Naive B cell (primary cell): ENCODE measurements at places on chromosomes 1 and 21.
A peak's percentile ranks its signal among the peaks of the same experiment; 100 is the strongest.

DNA sequence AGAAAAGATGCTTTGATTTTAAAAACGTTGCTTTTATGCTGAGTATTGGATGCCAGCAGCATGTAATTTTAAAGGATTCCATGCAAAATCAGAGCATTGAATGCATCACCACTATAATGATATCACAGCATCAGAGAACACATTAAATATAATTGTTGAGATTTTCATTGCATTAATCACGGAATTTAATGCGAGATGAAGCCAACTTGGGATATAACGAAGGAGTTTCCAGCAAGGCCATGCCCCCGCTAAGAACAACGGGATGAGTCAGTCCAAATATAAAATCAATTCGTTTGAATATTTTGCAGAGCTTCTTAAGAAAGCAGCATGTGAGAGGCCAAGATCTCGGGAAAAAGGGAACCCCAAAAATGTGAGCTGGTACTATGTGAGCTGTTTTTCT, 423.4 kb upstream of the CHRM3 start:
- DNase-seq, result no peak

DNA sequence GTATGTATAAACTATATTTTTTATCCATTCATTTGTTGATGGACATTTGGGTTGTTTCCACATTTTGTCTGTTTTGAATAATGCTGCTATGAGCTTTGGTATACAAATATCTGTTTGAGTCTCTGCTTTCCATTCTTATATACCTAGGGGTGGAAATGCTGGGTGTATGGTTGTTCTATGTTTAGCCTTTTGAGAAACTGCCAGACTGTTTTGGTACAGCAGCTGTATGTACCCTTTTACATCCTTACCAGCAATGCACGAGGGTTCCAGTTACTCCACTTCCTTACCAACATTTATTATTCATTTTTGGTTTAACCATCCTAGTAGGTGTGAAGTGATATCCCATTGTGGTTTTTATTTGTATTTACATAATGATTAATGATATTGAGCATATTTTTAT, 13.9 kb downstream of the RASAL2 start:
- DNase-seq, result no peak

GRCh38 chr21:27567381-27567780, 600.5 kb upstream of the ADAMTS5 start:
- no peak for DNase-seq

- DNase-seq, result no peak
Observed at GRCh38 chr1:20493309-20493708, 7.3 kb upstream of the CAMK2N1 start.

DNA sequence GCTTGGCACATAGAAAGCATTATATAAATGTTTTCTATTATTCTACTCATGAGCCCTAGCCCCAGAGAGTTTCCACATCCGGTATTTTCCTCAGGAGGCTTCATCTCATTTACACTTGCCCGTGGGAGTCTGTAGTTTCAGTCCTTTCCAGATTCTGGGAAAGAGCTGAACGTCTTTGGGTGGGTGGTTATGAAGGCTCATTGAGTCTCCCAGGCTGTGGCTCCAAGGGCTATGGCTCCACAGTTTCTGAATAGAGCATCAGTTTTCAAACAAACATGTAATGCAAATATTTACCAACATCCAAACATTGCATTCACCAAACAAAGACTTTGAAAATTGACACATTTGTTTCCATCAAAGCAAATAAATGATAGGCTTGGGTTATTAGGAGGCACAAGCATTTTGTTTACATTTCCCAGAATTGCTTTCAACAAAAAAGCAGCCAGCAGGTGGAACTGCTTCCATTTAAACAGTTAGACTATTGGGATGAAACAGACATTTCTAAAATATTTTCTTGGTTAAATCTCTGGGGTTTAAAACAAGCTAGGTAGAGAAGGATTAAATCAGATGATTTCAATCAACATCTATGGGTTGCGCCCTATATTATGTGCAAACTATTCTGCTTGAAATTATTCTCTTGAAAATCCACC, 1.3 kb upstream of the LEMD1 start:
- DNase-seq, result no peak

GRCh38 chr1:12434686-12435085, 183.3 kb downstream of the DHRS3 start:
- no peak for DNase-seq

- no peak for DNase-seq
Observed at GRCh38 chr1:109547463-109548320, 723 bp upstream of the GNAI3 start.

GRCh38 chr1:7786795-7787194, 2.7 kb downstream of the PER3 start:
- DNase-seq, result no peak

DNA sequence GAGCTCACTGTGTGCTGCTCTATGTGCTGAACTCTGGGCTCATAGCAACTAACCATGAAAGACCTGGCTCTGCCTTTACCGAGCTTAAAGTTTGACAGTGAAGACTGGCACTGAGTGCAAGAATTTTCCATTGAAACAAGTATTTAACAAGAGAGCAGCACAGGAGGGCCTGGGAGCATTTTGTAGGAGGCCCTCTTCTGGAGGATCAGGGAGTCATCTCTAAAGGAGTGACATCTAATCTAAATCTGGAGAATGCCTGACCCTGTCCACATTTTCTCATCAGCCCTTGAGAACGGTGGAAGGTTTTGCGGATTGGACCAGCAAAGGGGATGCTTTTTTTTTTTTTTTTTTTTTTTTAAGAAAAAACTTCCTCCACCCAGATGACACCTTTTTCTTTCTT, 150.8 kb downstream of the ROR1 start:
- DNase-seq, result no peak

DNA sequence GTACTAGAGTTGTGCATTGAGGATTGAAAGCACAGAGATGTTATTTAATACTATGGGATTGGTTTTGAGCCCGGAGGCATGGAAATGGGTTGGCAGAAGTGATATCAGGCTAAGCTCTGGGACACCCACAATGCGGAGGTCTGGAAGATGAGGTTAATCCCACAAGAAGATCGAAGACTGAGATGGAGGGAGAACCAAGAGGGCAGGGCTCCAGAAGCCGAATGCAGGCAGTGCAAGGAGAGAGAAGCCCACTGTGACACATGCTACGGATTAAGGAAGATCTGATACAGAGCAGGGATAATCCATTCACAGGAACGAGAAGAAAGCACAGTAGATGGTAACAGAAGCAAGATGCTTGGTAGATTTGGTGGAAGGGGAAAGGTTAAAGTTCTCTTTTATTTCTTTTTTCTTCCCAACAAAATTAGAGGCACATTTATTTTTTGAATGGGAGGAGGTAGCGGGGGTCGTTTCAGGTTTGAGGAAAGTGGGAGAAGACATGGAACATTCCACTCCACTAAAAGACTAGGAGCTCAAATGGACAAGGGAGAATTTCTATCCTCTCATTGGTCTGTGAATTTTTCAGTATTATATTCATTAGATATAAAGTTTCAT, 113.2 kb downstream of the NCAM2 start:
- no peak for DNase-seq

DNA sequence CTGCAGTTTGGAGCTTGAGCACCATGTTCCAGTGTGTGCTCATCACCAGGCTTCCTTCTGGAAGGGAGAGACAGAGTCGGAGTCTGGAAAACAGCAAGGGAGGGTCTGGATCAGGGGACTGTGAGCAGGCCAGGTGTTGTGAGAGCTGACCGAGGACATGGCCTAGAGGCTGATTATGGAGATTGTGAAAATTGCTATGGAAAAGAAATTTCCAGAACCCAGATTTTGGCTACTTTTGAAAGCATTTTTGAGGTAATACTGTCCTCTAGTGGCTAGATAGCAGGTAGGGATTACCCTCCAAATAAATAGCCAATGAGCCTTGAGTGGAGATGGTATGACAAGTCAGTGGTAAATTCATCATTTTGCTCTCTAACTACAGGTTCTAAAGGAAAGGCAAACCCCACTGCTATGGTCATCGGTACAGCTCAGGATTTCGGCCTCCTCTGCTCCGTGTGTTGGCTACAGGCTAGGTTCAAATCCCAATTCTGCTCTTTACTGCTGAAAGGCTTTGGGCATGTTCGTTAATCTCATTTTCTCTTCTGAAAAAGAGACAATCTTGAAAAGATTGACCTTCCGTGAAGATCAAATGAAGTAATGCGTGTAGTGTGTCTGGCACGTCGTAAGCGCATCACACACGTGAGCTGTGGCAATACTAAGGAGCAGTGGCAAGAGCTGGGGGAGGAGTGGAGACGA, 1.0 kb upstream of the HAO2 start:
- DNase-seq, result no peak

DNA sequence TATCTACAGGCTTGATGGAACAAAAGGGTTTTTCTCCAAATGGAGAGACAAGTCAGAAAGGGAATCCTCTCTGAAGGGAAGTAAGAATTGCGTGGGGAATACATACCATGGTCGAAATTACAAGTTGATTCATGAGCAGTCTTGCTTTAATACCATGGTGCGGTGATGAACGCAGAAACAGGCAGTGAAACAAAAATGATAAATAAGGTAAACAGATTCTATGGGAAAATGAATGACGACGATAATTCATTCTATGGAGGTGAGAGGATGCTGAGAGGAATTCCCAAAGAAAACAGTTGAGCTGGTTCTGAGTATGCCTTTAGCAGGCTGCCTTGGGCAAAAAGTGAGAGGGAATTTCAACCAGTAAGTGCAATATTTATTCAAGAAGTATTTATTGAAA, 209.4 kb upstream of the RUNX1 start:
- DNase-seq, result no peak

DNA sequence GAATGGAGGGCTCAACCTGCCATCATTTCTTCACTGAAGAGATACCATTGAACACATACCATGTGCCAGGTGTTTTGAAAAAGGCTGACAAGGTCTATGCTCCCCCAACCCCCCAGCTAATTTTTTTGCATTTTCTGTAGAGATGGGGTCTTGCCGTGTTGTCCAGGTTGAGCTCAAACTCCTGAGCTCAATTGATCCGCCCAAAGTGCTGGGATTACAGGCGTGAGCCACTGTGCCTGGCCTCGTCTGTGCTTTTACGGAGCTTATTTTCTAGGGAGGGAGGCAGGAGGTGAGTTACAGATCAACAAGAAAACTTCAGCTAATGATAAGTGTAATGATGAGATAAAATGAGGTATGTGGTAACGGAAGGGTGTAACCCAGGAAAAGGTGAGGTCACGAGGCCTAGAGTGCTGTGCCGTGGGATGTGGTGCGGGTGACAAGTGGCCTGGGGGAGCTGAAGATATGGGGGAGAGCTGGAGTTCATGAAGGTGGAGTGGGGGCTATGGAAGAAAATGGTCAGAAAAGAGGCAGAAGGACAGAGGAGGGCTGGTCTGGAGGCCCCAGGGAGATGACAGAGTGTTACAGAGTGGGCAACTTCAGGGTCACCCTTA, 28.2 kb downstream of the FAAH start:
- DNase-seq, result no peak

- no peak for DNase-seq
Observed at GRCh38 chr1:94301186-94301585, 63.8 kb upstream of the ARHGAP29 start.

- no peak for DNase-seq
Observed at GRCh38 chr1:191261111-191261510, 783.4 kb upstream of the BRINP3 start.

GRCh38 chr1:44713321-44713781, 17.6 kb downstream of the RNU5D-1 start:
- peak; percentile 65 for DNase-seq

- DNase-seq, result no peak
Observed at GRCh38 chr1:77012066-77012465, 144.8 kb downstream of the ST6GALNAC5 start.

DNA sequence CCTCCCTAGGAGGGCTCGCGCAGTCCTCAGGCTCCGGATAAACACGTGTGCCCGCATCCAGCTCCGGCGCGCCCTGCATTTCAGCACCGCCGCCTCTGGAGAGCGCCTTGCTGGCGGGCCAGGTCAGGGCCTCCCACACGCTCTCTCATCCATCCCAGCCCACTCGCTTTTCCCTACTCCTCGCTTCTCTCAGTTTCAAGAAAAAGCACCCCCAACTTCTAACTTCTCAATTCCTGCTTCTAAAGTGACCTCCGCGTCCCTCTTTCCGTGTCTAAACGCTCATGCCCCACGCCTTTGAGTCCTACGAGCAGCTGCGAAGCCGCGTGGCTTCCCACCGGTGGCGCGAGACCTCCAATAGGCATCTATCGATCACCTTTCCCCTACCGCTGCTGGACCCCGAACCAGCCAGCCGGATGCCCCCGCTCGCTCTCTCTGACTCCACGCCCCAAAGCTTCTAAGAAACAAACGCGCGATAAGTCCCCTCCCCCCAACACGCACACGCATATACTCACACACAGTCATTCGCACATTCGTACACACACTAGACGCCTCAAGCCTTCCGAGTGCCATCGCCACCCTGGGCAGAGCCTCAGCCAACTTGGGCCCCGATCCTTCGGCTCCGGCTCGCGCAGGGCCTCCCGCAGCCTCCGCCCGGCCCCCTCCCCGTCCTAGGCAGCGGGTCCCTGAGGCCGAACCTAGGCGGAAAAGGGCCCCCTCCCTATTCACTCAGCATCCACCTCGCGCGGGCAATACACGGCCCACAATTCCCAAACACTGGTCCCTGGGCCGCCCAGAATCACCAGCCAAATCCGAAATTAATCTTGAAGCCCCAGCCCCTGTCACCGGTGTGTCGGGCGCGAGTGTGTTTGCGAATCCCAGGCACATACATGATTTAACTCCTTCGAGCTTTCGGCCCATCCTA, 1.1 kb downstream of the NMNAT2 start:
- peak; percentile 14 for DNase-seq

DNA sequence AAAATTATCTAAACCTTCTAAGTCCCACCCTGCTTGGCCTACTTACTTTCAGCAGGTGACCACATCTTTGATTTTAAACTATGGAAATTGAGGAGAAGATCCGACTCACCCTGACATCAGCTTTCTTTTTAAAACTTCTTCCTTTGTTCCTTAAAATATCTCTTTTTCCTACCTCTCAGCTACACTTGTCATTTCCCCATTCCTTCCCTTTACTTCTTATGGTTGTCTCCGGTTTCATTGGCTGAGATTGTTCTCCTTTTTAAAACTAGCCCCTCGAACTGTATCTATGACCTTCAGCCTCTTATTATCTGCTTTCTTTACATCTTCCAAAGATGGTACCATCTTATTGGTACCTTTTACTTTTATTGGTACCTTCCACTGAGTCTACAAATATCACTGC, 87.8 kb upstream of the NRIP1 start:
- no peak for DNase-seq

GRCh38 chr21:15247613-15248012, 182.8 kb upstream of the NRIP1 start:
- DNase-seq, result no peak

GRCh38 chr1:180358649-180359048, 128.6 kb downstream of the LHX4 start:
- DNase-seq, result no peak
